ENCODE measurements at places on chromosomes 7 and 10. TPM values are rescaled to one million over a fixed set of nuclear protein-coding genes. Genes with fewer than 3 reads are reported as not detected.

The C10orf88 gene
- 7.2 TPM for total RNA-seq

DNA sequence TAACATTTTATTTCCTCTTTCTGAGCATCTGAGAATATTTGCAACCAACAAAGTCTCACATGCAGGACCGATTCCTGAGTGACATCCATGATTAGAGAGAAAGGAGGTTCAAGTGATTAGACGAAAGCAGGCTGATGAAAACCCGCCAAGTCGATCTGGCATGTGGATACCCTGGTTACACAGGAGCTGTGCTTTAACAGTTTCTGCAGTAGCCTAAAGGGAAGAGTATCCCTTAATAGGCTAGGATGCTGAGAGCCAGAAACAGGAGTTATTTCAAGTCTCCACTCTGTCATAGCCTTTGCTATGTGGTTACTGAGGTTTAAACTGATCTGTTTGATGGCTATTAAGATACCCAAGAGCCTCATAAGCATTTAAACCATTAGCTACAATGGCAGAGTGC lies 82.5 kb downstream of the PRKCQ start:
- DNase-seq: no peak

The LIPK gene
- total RNA-seq: not detected

The TSPAN15 gene
- total RNA-seq: 5.0 TPM

The SLC13A1 gene
- not detected for total RNA-seq

The UNC5B gene
- total RNA-seq: 40.2 TPM

The FAM53B gene
- total RNA-seq: 37.4 TPM

GRCh38 chr7:47502240-47502877 lies 79.6 kb downstream of the TNS3 start:
- no peak for DNase-seq

The NUPR2 gene
- total RNA-seq: not detected

DNA sequence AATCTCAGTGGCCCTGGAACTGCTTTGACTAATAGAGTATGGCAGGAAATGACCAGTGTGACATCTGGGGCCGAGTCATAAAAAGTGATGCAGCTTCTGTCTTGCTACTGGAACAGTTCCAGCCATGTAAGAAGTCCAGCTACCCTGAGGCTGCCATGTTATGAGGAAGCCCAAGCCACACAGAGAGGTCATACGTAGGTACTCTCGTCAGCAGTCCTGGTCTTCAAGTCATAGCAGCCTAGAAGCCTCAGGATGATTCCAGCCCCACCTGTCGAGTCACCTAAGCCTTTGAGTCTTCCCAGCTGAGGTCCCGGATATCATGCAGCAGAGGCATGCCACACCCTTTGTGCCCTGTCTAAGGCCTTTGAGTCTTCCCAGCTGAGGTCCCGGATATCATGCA lies 92.1 kb downstream of the PPP1R3C start:
- no peak for DNase-seq

DNA sequence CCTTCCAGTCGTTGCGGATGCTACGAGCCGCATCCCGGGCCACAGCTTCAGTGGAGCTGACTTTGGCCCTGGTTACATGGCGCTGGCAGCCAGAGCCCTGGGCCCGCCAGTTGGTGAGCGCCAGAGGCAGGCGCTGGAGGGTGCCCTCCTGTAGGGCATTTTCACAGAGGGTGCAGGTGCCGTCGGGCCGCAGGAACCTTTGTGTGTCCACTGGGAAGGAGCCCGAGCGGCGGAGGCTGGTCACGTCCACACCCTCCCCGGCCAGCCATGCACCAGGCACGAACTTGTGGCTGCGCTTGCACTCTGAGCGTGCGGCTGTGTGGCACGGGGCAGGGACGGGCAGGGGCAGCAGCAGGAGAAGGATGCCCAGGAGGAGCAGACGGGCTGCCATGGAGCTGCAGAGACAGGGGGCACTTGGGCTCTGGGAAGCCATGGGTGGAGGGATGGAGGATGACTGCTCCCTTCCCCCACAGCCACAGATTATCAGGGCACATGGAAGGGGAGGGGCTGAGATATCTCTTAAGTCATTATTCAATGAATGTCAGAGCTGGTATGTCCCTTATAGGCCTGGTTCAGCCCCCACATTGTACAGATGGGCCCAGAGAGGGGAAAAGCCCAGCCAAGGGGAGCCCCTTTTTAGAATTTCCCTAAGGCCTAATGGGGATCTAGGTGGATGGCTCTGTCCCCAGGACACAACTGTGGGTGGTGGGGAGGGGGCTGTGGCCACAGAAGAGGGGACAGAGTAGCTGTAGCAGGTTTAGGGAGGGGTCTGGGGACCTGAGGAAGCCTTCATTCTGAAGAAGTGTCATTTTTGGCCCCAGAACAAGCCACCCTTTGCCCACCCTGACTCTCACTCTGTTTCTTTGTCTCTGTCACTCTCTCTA lies 1.8 kb downstream of the PRF1 start:
- no peak for DNase-seq

DNA sequence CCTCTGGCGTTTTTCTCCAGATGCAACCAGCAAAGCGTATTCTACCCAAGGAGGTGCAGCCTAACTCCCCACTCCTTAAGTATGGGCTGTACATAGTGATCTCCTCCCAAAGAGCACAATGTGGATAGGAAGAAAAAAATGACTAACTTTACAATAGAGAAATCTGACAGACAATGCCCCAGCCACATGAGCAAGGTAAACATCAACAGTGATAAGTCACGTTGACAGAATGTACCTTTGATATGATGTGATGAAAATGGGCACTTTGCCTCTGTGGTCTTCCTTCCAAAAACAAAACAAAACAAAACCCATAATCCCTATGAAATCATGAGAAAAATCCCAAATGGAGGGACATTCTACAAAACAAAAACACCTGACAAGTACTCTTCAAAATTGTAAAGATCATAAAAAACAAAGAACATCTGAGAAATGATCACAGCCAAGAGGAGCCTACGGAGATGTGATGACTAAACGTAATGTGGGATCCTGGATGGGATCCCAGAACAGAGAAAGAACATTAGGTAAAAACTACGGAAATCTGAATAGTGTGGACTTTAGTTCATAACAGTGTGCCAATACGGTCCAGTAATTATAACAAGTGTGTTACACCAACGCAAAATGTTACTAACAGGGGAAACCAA lies 50.6 kb downstream of the ABLIM1 start:
- DNase-seq: no peak

The HEPACAM2 gene
- total RNA-seq: not detected

The GNGT1 gene
- total RNA-seq: not detected
